Activated T-helper 1 cell treated with Interleukin-2 at 50 U/mL for 16 hours (primary cell): ENCODE measurements at places on chromosomes 5 and 9.

DNA sequence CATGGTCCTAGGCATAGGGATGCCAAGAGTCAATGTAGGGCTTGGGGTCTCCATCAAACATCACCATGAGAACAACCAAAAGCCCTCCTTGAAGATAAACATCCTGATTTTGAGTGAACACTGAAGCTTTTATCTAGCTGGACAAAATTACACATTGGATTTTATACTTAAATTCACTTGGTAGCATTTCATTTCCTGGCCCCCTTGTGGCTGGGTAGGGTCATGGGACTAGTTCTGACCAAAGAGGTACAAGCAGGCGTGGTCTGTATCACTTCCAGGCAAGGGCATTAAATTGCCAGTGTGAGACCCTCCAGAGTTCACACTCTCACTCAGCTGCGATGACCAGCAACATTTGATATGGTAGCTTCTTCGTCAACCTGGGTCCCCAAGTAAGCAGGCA lies 320.3 kb downstream of the ACTL7B start:
- DNase-seq: no peak

- DNase-seq: no peak
These were observed 6.2 kb downstream of the GNPDA1 start for GRCh38 chr5:142006363-142007236.

DNA sequence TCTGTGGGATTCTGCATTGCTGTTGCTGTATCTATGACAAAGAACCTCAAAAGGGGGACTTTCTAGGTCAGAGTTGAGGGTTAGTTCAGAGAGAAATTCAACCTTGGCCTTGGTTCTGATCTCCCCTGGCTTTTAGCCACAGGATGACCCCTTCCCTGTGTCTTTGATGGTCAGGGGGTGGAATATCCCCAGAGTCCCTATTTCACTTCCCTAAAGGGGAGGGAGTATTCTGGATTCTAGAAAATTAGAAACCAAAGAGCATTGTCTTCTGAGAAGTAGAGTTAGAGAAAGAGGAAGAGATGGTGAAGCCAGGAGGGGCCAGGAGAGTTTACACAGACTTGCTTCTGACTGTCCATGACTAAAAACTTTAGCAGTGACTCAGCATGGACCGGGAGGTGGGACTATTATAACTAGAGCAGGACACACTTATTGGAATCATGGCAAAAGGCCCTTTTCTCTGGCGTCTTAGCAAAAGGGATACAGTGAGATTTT lies 56.2 kb upstream of the LPAR1 start:
- DNase-seq: no peak

DNA sequence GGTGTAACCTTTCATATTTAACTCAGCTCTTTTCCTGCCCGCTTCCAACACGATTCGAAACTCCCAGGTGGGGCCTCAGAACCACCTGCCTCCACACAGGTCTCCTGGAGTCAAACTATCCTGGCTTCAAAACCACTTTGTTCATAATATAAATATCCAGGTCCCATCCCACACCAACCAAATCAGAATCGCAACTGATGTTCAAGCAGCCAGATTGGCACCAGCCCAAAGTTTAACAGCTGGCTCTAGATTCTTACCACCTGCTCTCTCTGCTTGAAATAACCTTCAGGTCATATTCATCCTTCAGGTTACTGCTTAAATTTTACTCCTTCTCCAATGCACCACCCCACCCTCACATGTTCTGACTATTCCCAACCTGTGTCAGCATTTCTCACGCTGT lies 231.4 kb upstream of the TRPM3 start:
- no peak for DNase-seq

DNA sequence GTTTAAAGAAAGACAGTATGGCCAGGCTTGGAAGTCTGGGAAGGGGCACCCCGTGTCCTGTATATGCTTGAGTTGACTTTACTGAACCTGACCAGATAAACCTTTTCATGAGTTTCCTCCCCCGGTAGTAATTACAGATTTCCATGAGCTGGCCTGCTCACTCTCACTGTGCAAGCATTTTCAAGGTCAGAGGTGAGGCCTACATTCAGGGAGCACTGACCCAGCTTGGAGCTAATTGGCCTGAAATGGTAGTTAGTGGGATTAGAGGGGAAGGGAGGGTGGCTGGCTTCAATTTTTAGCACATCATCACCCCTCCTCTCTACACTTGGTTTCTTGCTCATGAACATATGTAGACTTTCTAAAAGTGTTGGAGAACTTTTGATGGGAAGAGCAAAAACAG lies 99.2 kb downstream of the PSAT1 start:
- no peak for DNase-seq

DNA sequence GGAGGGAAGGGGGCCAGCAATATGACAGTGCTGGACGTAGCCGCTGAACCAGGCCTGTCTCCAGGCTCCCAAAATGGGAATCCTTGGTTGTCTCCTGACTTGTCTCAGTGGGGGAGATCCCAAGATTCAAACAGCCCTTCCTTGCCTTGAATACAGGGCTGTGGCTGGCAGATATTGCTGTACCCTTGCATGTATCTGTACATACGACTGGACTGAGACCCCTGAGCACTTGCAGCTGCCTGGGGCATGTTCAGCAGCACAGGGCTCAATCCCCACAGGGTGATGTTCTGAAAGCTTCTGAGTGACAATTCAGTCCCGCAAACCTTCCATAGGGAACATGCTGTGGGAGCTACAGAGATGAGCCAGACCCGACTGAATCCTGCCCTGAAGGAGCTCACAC lies 13.3 kb downstream of the OR13J1 start:
- no peak for DNase-seq

DNA sequence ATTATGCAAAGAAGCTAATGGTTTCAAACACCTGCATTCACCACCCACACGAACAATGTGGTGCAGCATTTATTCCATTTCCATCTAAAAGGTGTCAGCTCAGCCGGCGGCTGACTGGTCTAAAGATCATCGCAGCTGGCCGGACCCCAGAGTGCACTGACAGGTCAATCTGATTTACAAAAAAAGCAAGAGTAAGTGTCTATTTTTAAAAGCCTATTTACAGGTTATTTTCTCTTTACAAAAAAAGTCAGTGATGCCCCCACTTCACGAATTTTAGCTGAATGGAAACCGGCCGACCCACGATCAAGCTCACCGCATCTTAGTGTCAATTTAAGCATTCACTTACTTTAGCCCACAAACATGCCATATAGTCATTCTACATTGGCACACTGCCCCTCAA lies 58.3 kb downstream of the SEMA4D start:
- no peak for DNase-seq

DNA sequence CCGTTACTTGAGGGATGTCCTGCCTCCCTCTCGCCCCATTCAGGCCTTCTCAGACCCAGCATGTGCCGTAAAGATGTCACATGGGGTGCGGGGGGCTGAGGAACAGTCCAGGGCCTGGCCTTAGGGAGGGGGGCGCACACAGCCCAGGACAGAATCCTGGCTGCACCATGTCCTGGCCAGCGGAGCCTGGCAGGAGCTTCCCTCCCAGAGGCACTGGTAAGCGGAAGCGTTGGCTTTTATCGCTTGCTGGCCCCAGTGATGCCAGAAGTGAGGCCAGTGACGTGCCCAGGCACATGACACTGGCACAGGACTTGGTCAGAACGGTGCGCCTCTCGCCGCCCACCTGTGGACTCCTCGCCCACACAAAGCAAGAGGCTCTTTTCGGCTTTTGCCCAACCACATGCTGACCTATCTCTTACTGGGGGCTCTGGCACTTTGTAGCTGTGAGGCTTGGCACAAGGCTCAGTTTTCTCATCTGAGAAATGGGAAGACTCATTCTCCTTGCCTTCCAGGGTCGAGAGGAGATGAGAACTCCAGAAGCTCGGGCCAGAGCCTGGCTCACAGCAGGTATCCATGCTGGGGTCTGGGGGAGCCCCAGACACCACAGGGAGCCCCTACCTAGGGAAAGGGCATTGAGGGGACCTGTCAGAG lies 59.0 kb downstream of the LMX1B start:
- no peak for DNase-seq

DNA sequence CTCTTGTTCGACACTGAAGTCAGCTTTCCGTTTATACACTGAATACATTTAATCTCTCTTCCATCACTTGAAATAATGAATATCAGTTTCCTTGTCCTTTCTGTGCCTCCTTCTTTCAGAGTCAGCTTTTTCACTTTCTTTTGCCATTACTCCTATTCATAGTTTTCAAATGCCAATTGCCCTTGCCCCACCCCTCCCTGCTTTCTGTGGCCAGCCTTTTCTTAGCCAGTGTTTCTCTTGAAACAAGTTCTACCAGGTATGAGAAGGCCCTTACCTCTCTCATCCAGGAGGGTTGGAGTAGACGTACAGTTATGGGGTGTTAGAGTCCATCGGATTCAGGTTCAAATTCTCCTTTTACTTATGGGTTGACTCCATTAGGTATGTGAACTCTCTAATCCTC lies 574.7 kb upstream of the SEMA6A start:
- DNase-seq: no peak

DNA sequence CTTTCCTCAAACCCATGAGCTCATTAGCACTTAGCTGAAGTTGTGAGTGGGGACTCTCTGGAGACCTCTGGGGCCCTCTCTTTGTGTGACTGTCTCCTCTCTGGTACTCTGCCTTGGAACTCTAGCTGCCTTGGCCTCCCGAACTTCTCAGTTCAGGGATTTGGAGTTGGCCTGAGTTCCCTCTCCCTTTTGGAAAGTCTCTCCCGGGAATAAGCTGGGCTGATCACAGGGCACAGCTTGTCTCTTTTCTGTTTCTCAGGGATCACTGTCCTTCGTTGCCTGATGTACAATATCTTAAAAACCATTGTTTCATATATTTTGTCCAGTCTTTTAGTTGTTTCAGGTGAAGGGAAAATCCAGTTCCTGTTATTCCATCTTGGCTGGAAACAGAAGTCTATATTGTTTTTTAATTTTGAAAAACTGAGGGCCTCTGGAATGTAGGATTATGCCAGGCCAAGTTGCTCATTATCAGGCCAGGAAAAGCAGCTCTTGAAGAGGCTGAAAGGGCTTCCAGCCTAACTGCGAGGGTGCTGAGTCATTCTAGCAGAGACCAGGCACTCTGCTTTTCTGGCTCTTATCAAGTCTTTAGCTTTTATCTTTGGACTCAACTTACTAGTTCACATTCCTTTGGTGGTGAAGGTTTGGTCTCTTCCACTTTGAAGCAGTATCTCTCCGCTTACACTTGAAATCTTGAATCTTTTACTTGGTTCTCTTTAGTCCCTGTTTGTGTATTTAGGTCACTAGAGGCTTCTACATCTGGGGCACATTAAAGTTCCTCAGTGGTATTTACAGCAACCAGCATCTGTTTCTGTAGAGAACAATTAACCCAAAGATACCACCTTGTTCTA lies 8.4 kb upstream of the RGS3 start:
- DNase-seq: no peak

DNA sequence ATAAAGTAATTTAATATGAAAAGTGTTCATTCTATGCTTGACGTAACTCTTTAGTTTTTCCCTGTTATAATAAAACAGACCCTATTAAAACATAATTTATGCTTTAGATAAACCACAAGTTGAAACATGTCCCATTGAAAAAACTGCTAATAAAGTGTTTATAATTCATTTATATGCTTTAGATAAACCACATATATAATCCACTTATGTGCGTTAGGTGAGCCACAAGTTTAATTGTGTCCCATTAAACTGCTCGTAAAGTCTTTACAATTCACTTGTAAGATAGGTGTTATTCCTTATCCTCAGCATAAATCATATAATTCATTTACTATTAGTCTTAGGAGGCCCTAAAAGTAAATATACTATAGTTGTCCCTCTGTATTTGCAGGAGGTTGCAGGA lies 3.6 kb downstream of the NIPSNAP3B start:
- no peak for DNase-seq

DNA sequence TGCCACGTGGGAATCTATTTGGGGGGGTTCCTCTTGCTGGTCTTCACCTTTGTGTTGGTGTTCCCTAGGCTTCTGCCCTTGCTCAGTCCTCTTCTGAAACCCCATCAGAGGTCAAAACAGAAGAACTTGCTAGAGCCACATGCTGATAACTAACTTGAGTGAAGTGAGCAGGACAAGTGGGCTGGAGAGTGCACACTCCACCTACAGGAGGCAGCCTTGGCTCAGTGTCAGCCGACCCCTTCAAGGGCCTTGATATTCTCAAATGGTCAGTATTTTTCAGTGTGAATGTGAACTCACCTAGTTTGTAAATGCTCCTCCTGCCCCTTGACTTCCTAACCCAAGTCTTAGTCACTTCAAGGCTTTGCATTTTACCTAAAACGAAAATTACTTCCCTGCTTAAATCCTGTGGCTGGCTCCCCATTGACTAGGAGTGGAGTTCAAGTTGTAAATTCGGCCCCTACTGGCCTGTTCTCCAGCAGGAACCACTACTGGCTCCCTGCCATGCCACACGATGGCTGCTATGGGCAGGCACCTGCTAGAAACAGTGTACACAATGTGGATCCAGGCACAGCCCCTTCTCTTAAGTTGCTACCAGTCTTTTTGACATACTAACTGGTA lies 3.6 kb upstream of the SLC1A3 start:
- DNase-seq: no peak

DNA sequence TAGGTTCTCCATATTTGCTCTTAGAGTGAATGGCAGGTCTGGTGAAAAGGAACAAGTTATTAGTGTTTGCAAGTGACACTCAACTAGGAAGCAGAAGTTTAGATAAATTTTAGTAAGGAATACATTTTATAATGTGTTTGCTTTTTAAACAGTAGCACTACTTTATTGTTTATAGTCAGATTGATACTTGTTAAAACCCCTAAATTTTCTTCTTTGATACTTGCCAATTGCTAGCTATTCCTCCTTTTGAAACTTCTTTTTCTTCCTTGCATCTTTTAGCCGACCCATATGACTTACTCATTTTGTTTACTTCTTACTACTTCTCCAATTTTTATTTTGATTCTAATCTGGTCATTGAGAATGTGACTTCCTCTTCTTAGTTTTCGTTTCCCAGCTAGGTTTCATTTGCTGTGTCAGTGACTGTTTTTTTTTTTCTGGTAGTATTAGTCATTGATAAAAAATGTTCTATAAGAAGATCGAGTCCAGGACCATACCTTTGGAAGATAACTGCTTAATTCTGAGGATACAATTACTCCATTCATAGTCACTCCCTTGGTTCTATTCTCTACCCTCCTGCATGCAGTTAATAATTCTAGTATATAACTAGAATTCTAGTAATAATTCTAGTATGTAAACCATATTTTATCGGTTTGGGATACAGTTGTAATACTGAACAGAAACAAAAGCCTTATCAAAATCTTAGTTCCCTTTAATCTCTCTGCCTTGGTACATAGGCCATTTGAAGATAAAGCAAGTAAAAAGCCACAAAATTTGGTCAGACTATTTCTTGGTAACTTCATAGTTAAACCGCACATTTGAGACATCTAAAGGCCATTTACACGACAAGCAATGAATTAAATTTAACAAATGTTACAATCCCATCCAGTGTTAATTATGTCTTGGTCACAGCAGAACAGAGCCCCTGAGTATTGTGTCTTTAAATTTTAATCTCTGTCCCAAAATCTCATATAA lies 2.8 kb upstream of the RICTOR start:
- no peak for DNase-seq

- no peak for DNase-seq
These were observed 173.5 kb upstream of the ZNF608 start for GRCh38 chr5:124919747-124920525.

GRCh38 chr5:149924486-149924885 lies 20.1 kb downstream of the PDE6A start:
- no peak for DNase-seq
